ENCODE measurements at places on chromosomes 4 and X.

DNA sequence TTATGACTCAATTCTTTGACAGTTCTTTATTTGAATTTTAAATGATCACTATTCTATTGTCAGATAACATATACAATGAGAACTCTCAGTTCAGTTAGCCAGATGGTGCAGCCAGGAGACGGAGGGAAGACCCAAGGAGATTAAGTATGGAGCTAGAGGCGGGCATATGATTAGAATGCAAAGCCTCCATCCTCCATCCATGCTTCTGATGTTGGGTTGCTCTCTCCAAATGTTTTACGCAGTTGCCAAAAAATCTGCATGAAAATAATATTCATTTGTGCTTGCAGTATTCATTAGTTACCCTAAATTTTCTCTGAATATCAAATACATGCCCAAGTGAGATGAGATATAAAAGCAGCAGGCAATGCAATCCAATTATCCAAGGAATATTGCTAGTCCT lies 874.8 kb downstream of the C4orf33 start:
- DNase-seq, result no peak

- DNase-seq, result no peak
Measured at GRCh38 chr4:98193459-98194105, 50.3 kb upstream of the STPG2 start.

GRCh38 chr4:43423276-43423675 lies 530.8 kb downstream of the GRXCR1 start:
- no peak for DNase-seq

- DNase-seq, result no peak
Measured at GRCh38 chrX:15204130-15204751, 65.6 kb downstream of the ASB9 start.

- no peak for DNase-seq
Measured at GRCh38 chrX:35625714-35626113, 172.4 kb upstream of the MAGEB16 start.

GRCh38 chrX:133561251-133561650 lies 146.0 kb upstream of the GPC4 start:
- DNase-seq, result no peak

DNA sequence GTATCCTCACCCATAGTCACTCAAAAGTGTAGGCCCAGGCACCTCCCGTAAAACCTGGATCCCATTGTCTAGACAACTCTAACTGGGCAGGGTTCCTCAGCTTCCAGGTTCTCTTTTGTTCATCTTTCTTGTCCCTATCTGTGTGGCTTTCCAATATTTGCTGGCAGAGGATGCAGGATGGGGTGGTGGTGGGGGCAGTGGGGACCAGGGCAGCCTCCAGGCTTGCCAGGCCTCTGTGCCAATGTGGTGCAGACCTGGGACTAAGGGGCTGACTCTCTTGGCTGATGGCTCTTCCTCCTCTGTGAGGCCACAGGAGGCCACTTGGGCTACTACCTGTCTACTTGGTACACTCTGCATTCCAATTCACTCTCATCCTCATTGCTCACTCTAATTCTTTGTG lies 76.4 kb downstream of the NBDY start:
- no peak for DNase-seq

DNA sequence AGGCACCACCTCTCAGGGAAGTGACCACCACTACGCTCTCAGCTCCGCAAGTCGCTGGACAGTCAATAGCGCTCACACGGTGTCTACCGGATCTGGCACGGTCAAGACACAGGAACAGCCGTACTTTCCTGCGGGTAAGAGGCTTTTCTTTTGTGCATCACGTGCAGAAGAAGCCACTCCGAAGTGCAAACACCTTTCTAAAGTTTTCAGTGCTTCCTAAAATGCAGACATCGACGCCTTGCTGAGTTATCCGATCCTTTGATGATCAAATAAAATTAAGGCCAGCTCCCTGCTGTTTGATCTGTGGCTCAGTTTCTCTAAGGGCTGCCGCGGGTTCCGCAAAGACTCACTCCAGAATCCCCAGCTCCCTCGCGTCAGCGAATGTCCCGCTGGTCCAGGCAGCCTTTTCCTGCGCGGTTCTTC lies 71.8 kb downstream of the FBXO8 start:
- no peak for DNase-seq

DNA sequence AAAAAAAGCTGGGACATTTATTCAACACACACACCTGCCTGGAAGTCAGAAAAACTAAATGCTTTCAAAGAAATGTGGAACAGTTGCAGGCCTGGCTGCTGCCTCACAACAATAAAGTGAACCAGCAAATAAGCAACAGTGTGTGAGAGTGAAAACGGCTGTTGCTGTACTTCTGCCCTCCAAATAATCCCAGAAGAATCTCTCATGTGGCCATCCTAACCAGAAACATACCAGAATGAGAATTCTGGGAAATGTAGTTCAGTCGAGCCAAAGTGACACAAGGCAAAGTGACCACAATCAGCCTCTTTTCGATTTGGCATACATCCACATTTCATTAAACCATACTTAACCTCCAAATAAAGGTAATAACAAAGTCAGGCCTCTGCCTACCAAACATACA lies 204.5 kb downstream of the SLC7A11 start:
- DNase-seq, result no peak

DNA sequence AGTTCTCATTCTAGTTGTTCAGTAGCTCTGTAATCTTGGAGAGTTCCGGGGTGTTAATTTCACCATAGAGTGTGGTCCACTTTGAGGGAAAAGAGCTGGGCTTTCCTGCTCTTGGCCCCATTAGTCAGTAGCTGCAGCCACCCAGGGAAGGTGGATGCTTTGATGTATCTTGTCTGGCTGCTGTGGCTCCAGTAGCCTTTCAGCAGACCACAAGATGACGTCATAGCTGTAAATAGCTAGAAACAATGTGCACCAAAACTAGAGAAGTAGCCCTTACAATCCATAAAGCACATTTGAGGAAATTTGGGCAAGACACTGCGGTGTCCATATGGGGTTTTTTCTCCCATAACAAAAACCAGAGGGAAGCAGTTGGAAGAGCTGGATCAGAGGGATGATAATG lies 32.9 kb upstream of the PRPS2 start:
- DNase-seq, result no peak

GRCh38 chr4:84994280-84994679 lies 27.8 kb upstream of the WDFY3 start:
- DNase-seq, result no peak

GRCh38 chrX:136395271-136395670 lies 92.5 kb upstream of the BRS3 start:
- DNase-seq, result no peak

GRCh38 chrX:71578253-71579135 lies at the start of gene GCNA:
Gene GCNA (plus strand): TSS chrX:71578437. CDS start chrX:71580822, 2,385 bp downstream.
- DNase-seq, result no peak

DNA sequence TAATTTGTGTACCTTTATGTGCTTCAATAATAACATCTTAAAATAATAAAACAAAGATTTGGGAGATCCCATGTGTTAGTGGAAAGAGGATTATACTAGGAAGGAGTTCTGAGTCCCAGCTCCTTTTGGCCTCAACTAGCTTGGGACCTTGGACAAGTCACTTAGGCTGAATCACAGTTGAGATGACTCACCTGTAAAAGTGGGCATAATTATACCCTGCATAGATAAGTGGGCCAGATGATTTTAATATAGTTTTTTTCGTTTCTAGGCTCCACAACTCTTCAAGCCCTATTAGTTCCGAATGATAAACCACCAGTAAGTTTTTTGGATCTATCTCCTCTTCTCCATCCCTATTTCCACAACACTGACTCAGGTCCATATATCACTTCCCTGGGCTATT lies 131.8 kb downstream of the ENOX2 start:
- no peak for DNase-seq

DNA sequence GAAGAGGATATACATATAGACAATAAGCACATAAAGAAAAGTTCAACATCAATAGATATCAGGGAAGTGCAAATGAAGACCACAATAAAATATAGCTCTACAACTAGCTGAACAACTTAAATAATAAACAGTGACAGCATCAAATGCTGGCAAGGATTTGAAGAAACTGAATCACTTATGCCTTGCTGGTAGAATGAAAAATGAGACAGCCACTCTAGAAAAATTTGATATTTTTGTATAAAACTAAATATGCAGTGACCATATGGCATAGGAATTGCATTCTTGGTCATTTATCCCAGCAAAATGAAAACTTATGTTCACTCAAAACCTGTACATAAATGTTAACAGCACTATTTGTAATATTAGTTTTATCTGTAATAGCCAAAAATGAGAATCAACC lies 1102.0 kb downstream of the C4orf33 start:
- no peak for DNase-seq

DNA sequence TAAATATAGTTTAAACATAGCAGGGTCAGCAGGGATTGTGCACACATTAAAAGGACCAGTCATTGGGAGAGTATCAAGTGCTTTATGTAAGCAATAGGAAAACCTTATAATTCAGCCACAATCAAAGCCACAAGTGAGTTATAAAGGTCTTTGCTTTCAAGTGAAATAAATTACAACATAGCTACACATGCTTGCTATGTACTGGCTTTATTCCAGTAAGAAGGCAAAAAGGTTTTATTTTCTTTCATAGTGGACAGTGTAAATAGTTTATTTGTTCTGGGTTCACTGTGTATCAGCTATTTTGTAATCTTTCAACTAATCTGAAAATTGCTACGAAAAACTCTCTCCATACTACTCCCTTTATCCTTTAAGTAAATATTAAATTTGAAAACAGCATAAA lies 691.4 kb downstream of the PCDH7 start:
- no peak for DNase-seq

- DNase-seq, result no peak
Measured at GRCh38 chr4:25977397-25978170, 63.6 kb downstream of the SMIM20 start.

- DNase-seq, result no peak
Measured at GRCh38 chr4:110959041-110959643, 336.3 kb upstream of the PITX2 start.

DNA sequence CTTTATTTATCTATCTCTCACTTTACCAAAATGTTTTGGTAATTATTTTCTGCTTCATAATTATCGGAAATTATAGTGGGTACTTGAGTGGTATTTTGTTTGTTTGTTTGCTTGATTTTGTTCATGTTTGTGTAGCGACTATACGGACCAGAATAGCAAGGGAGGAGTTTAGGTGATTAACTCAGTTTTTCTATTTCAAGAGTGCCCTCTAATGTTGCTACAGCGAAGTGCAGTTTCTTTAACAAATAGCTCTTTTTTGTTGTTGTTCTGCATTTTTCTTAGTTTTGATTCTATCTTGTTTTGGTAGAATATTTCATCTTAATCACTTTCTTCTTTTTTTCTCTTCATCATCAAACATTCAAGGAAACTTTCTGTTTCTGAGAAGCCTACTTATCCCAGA lies 40.8 kb upstream of the QRFPR start:
- no peak for DNase-seq

DNA sequence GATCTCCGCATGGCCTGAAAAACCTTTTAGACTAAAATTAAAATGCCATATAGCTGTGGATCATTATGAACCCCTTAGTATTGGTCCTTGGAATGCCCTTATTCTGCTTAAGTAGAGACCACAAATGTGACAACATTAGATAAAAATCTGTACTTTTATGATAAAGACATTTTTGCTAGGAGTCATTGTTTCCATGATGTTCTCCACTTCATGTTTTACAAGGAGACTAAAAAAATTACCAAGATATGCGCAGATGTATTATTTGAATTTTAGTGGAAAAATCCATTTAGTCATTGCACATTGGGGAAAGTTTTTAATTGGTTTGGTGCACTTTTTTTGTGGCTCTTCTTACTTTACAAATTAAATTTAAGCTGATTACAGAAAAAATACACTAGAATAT lies 85.1 kb upstream of the HPRT1 start:
- no peak for DNase-seq

DNA sequence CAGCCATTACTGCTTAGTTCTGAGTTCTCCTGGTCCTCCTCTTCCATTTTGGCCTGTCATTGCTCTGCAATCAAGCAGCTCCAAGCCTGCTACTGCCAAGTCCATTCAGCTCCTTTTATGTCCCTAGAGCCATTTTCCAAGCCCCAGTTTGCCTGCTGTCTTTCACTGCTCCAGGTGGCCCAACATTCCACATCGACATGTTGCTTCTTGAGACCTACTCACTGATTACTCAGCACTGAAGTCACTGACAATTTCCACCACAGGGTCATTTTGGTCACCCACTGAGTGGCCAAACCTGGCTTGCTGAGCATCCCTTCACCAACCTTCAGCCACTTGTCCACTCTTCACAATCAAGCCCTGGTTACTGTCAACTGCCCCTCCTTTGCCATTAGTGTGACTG lies 27.2 kb downstream of the LRIT3 start:
- DNase-seq, result no peak

DNA sequence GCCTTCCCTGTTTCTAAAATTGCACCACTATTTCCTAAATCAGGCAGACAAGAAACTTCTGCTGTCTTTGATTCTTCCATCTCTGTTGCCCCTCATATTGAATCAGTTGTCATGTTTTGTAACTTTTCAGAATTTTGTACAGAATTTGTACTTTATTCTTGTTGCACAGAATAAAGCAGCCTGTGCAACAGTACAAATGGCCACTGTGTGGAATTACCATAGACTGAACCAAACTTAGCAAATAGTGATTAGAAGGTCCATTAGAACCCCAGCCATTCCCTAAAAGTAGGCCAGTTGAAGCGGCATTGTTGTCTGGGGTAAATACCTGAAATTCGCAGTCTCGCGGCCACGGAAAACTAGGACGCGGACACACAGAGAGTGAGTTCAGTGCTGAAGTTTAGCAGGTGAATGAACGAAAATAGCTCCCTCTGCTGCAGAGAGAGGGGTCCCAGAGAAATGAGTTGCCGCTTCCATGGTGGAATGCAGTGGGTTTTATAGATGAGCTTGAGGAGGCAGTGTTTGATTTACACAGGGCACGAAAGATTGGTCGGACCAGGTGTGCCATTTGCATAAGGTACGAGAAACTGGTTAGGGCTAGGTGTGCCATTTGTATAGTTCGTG lies 71.8 kb downstream of the C4orf33 start:
- no peak for DNase-seq
